ENCODE measurements at places on chromosomes 3 and 15. TPM values are rescaled to one million over a fixed set of nuclear protein-coding genes. Genes with fewer than 3 reads are reported as not detected.

GRCh38 chr3:148078658-148079057 is 619.0 kb upstream of the AGTR1 start:
- DNase-seq: no peak
- no peaks in the 10 kb centered on the region for H3K36me3 ChIP-seq
- H3K4me3 ChIP-seq: no peak overlapping the region
- no peaks in the 10 kb centered on the region for H3K27me3 ChIP-seq
- H3K27ac ChIP-seq: no peak overlapping the region

DNA sequence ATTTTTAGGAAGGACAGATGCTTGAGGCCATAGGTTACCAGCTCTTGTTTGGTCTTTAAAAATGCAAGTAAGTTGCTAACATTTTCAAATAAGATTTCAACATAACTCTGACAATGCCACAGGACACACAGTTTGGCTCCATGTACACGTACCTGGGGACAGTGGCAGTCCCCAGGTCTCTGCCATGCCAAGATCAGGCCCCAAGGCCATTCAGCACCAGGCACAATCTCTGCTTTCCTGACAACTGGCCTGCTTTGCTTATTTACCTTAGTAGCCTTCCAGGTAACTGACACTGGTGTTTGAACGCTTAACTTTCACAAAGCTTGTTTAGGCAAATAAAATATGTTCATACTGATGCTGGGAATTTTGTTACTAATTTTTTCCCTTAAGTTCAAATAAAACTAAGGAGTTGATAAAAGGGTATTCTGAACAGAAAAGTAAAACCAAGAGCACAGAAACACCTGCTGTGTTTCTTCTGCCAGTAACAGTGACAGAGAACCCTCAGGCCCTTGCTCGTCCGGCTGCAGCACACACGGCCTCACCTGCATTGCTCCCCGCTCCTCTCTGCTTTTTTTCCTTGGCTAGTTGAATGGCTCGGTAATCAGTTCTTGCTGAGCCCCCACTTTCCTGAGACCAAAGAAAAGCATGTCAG is 16.5 kb downstream of the ZXDC start:
- H3K4me3 ChIP-seq: no peak overlapping the region
- DNase-seq: no peak
- H3K27ac ChIP-seq: no peak overlapping the region
- no peaks in the 10 kb centered on the region for H3K4me1 ChIP-seq
- H3K36me3 ChIP-seq: peaks cover 99% of the 10 kb centered on the region

DNA sequence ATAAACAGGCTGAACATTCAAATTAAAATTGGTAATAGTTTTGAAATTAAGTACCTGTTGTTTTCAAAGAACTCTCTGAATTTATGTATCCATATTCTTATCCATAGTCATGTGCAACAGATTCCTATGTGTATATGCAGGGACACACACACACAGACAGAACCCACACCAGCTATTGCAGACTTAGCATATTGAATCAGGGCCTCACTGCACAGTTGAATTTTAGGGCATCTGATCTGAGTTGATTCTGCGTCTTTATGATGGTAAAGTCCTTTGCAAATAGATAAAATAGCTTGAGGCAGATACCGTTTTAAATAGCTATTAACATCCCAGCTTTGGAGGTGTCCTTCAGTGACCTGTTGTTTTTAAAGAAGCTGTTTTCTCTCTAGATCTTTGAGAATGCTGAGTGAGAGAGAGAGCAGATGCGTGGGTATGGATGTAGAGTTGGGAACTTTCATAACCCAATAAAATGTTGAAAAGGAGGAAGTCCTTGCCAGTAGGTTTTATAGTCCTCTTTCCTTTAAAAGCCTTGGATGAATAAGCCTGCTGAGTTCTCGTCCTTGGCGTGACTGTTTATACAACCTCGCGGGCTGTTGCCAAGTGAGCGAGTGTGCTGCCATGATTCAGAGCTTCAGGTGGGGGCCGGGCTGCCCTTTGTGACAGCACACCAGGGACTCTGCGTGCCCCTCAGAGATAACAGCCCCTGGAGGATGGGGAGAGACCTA is 18.3 kb downstream of the MYZAP start:
- peak overlapping the region; percentile 62 for H3K27ac ChIP-seq
- H3K4me3 ChIP-seq: no peak overlapping the region
- no peak for DNase-seq
- no peaks in the 10 kb centered on the region for H3K27me3 ChIP-seq
- peaks cover 30% of the 10 kb centered on the region for H3K4me1 ChIP-seq

DNA sequence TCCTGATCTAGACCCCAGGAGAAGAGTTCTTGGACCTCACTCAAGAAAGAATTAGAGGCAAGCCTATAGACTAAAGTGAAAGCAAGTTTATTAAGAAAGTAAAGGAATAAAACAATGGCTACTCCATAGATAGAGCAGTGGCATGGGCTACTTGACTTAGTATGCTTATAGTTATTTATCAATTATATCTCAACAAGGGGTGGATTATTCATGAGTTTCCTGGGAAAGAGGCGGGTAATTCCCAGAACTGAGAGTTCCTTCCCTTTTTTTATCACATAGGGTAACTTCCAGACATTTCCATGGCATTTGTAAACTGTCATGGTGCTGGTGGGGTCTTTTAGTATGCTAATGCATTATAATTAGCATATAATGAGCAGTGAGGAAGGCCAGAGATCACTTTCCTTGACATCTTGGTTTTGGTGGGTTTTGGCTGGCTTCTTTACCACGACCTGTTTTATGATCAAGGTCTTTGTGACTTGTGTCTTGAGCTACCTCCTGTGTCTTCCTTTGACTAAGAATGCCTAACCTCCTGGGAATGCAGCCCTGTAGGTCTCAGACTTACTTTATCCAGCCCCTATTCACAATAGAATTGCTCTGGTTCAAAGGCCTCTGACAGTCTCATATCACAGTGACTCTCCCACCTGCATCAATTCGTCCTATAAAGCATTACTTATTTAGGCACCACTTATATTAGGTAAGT is 35.3 kb upstream of the PLSCR2 start:
- H3K27me3 ChIP-seq: no peaks in the 10 kb centered on the region
- H3K4me3 ChIP-seq: no peak overlapping the region
- peaks cover 33% of the 10 kb centered on the region for H3K4me1 ChIP-seq
- H3K27ac ChIP-seq: no peak overlapping the region
- no peaks in the 10 kb centered on the region for H3K36me3 ChIP-seq

The ACAN gene
- total RNA-seq: not detected

GRCh38 chr15:58260725-58261267 is 122.6 kb downstream of the AQP9 start:
- no peaks in the 10 kb centered on the region for H3K36me3 ChIP-seq
- H3K27me3 ChIP-seq: no peaks in the 10 kb centered on the region
- DNase-seq: no peak

The SLC9C1 gene
- not detected for total RNA-seq

The TRAK1 gene
- 65.2 TPM for total RNA-seq

DNA sequence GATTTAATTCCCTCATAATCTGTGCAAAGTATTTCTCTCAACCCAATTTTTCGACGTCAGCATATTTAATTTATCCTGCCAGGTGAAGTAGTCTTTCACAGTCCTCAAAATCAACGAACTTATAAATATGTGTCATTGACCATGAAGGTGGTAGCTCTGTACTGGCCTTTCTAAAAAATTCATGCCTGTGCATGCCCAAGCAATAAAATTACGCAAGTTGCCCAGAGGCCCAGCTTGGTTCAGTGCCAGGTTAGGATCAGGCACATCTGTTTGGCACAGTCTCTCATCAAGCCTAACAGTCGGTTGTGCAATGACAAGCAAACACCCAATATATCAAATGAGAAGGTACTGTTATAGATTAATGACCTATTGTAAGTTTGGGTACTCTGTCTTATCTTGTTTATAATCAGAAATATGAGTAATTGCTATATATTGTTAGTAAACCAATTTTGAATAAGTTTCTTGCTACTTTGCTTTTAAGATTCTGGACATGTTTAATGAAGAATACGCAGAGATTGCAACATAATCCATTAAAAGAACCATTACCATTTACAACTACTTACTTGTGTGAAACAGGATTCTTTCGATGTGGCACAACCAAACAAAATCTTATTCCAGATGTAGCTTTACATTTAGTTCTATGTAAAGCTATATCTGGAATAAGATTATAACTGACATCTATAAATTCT is 159.0 kb upstream of the IL12A start:
- H3K36me3 ChIP-seq: no peaks in the 10 kb centered on the region
- H3K27me3 ChIP-seq: no peaks in the 10 kb centered on the region
- peak; percentile 75 for DNase-seq

The UMPS gene
- 15.2 TPM for total RNA-seq

The PCLAF gene
- total RNA-seq: 3.6 TPM

- no peaks in the 10 kb centered on the region for H3K4me1 ChIP-seq
- H3K27ac ChIP-seq: no peak overlapping the region
- no peaks in the 10 kb centered on the region for H3K36me3 ChIP-seq
- no peak overlapping the region for H3K4me3 ChIP-seq
- H3K27me3 ChIP-seq: no peaks in the 10 kb centered on the region
- no peak for DNase-seq
Measured at GRCh38 chr3:39978308-39978707, 168.9 kb downstream of the MYRIP start.

The SERINC4 gene
- not detected for total RNA-seq

- no peak for DNase-seq
- H3K27ac ChIP-seq: no peak overlapping the region
- no peaks in the 10 kb centered on the region for H3K27me3 ChIP-seq
- no peaks in the 10 kb centered on the region for H3K4me1 ChIP-seq
Measured at GRCh38 chr3:41328926-41329325, 129.6 kb downstream of the CTNNB1 start.

GRCh38 chr15:35311615-35312014 is 226.5 kb upstream of the NANOGP8 start:
- no peak for DNase-seq
- H3K4me3 ChIP-seq: no peak overlapping the region
- H3K4me1 ChIP-seq: peaks cover 15% of the 10 kb centered on the region
- no peaks in the 10 kb centered on the region for H3K36me3 ChIP-seq
- H3K27me3 ChIP-seq: no peaks in the 10 kb centered on the region
- no peak overlapping the region for H3K27ac ChIP-seq

GRCh38 chr3:150237490-150237889 is 170.6 kb upstream of the TSC22D2 start:
- no peaks in the 10 kb centered on the region for H3K36me3 ChIP-seq
- no peaks in the 10 kb centered on the region for H3K4me1 ChIP-seq
- no peak overlapping the region for H3K27ac ChIP-seq
- no peaks in the 10 kb centered on the region for H3K27me3 ChIP-seq
- no peak for DNase-seq
- H3K4me3 ChIP-seq: no peak overlapping the region

The FAM3D gene
- total RNA-seq: 1.4 TPM

The DNAH1 gene
- 10.8 TPM for total RNA-seq

The ALDH1L1 gene
- 11.5 TPM for total RNA-seq

- H3K4me3 ChIP-seq: no peak overlapping the region
- no peaks in the 10 kb centered on the region for H3K4me1 ChIP-seq
- H3K27me3 ChIP-seq: no peaks in the 10 kb centered on the region
- no peak overlapping the region for H3K27ac ChIP-seq
- DNase-seq: no peak
Measured at GRCh38 chr3:117400303-117400702, 690.7 kb downstream of the TUSC7 start.

The RTP3 gene
- total RNA-seq: not detected

- no peaks in the 10 kb centered on the region for H3K27me3 ChIP-seq
- H3K36me3 ChIP-seq: no peaks in the 10 kb centered on the region
- H3K27ac ChIP-seq: no peak overlapping the region
- no peak overlapping the region for H3K4me3 ChIP-seq
- peaks cover 2% of the 10 kb centered on the region for H3K4me1 ChIP-seq
Measured at GRCh38 chr3:66018057-66019033, 20.4 kb downstream of the MAGI1 start.

GRCh38 chr15:38885471-38885952 is 320.9 kb upstream of the RASGRP1 start:
- peak overlapping the region; percentile 36 for H3K27ac ChIP-seq
- no peaks in the 10 kb centered on the region for H3K27me3 ChIP-seq
- no peak for DNase-seq
- H3K4me3 ChIP-seq: no peak overlapping the region
- H3K36me3 ChIP-seq: no peaks in the 10 kb centered on the region
- peaks cover 11% of the 10 kb centered on the region for H3K4me1 ChIP-seq

DNA sequence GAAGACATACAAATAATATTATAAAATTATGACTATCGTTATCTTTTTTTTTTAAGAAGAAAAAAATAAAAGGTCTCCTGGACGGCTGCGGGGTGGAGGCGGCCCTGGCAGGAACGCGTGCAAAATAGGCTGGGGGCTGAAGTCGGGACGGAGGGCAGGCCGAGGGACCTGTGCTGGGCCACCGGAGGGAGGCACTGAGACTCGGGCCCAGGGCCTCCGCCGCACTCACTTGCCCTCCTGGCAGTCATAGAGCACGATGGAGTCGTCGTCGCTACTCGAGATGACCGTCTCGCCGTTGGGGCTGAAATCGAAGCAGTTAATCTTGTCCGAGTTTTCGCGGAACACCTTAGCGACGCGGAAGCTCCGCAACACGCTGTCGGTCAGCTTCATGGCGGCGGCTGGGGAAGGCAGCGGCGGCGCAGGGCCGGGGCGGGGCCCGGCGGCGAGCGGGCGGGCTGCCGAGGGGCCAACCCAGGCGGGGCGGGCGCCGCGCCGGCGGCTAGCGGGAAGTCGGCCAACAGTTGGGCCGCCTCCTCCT is 408 bp downstream of the WDR82 start:
- peak; percentile 52 for DNase-seq
- H3K27ac ChIP-seq: peak overlapping the region; percentile 98
- H3K4me1 ChIP-seq: peaks cover 43% of the 10 kb centered on the region
- no peaks in the 10 kb centered on the region for H3K27me3 ChIP-seq
- no peaks in the 10 kb centered on the region for H3K36me3 ChIP-seq
- peak overlapping the region; percentile 69 for H3K4me3 ChIP-seq

- H3K27me3 ChIP-seq: no peaks in the 10 kb centered on the region
- peak overlapping the region; percentile 92 for H3K27ac ChIP-seq
- DNase-seq: peak; percentile 59
- H3K4me1 ChIP-seq: peaks cover 14% of the 10 kb centered on the region
Measured at GRCh38 chr3:185823078-185824044, 1.5 kb downstream of the IGF2BP2 start.

The RPL14 gene
- 412 TPM for total RNA-seq

DNA sequence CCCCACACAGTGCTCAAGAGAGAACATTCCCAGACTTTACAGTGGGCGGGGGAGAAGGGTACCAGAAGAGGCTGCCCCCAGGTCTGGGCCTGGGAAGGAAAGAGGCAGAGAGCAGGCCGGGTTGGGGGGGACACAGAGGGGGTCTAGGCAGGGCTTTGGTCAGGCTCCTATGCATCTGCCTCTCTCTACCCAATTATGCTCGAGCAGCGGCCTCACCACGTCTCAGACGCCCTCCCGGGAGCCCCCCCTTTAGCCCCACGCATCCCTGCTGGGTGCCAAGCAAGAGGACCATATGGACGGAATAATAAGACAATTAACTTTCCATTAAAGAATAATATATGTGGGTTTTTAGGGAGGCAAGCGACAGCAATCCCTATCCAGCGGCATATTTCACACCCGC is 32.8 kb downstream of the CACNA2D2 start:
- no peaks in the 10 kb centered on the region for H3K36me3 ChIP-seq
- no peak overlapping the region for H3K27ac ChIP-seq
- no peaks in the 10 kb centered on the region for H3K4me1 ChIP-seq
- no peaks in the 10 kb centered on the region for H3K27me3 ChIP-seq

GRCh38 chr15:86231864-86232721 is 152.4 kb downstream of the AGBL1 start:
- no peak overlapping the region for H3K4me3 ChIP-seq
- H3K27ac ChIP-seq: no peak overlapping the region

All from upper lobe of left lung (tissue), 6 donors.